ENCODE measurements at places on chromosomes 4 and X. TPM values are rescaled to one million over a fixed set of nuclear protein-coding genes. Genes with fewer than 3 reads are reported as not detected.

The C1QTNF7 gene
- total RNA-seq = not detected

The ADAM29 gene
- total RNA-seq = not detected

The SLC34A2 gene
- total RNA-seq = not detected

The DCTD gene
- total RNA-seq = 69.9 TPM

The EGFL6 gene
- total RNA-seq = 17.6 TPM

The RNF128 gene
- not detected for total RNA-seq

The CFAP99 gene
- not detected for total RNA-seq

The VCX2 gene
- total RNA-seq = not detected

The GLRB gene
- total RNA-seq = not detected

The DDX53 gene
- not detected for total RNA-seq

The SPANXN4 gene
- not detected for total RNA-seq

The COX7B2 gene
- not detected for total RNA-seq

The TLR1 gene
- 14.9 TPM for total RNA-seq

The UGT2A1 gene
- not detected for total RNA-seq

The C1GALT1C1 gene
- total RNA-seq = 20.2 TPM

The SHROOM3 gene
- total RNA-seq = not detected

The TCEAL7 gene
- total RNA-seq = not detected

The NXF2 gene
- total RNA-seq = not detected

The SPOCK3 gene
- not detected for total RNA-seq

The SSX4 gene
- not detected for total RNA-seq

The DOK7 gene
- total RNA-seq = not detected

Data from activated naive CD8-positive, alpha-beta T cell treated with anti-CD3 and anti-CD28 coated beads, Interleukin-2, amount 10 ng/mL, durations not matched to agents 7 days and 5 days (primary cell).